Astrocyte of the cerebellum (primary cell): ENCODE measurements at places on chromosomes 6 and 20.

DNA sequence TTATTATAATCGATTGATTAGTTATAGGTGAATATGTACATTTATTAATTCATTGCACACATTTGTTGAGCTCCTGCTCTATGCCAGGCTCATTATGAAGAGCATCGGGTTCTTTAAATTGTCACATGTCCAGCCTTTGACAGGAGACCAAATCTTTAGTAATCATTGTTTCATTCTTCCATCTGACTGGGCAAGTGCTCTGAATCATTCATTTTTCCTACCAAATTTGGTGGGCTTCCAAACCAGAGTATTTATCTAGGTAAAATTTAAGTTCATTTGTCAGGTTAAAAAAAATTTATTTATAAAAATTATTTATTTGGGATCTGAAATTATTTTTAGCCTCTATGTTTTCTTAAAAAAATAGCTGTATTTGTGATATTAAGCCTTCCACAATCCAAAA, 404.9 kb upstream of the MMS22L start:
- no peak for DNase-seq

DNA sequence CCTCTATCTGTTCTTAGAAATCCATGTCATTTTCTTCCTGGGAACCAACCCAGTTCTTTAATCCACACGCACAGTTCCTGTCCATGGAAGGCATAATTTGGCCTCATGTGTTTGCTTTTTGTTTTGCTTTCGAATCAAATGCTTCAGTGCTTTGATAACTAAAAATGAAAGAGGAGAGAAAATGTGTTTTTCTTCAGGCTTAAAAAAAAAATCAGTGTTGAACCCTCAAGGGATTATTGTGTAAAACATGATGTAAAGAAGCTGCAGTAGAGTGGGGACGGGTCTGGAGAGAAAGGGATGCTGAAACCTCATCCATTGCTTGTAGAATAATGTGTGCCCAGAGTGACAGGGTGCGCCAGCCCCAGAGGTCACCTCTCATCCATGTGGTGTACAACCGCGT, 197.5 kb upstream of the JARID2 start:
- no peak for DNase-seq

- no peak for DNase-seq
Measured at GRCh38 chr20:10297684-10298240, 79.1 kb downstream of the SNAP25 start.

DNA sequence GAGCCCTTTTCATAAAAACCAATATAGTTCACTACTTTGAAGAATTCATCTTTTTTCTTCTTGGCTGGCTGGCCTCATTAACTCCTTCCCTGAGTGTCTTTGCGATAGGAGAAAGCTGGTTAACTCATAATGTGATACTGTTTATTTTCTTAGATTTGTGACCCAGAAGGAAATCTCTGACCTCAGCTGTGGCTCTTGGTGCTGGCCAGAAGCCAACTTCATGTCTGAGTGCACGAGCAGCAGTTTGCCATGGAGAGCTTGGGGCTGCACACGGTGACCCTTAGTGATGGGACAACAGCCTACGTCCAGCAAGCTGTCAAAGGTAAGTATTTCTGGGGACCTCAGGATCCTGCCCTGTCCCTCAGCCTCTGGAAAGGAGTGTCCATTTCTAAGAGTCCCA, 16.7 kb upstream of the DEF6 start:
- no peak for DNase-seq

- no peak for DNase-seq
Measured at GRCh38 chr20:55354720-55355119, 650.6 kb downstream of the CBLN4 start.
